Endothelial cell of umbilical vein (primary cell): ENCODE measurements at places on chromosomes 1 and 21. TPM values are rescaled to one million over a fixed set of nuclear protein-coding genes. Genes with fewer than 3 reads are reported as not detected.

- DNase-seq: no peak
Observed at GRCh38 chr1:190578526-190578925, 100.9 kb upstream of the BRINP3 start.

- DNase-seq: no peak
Observed at GRCh38 chr1:62045574-62045973, 149.1 kb upstream of the L1TD1 start.

- no peak for DNase-seq
Observed at GRCh38 chr21:20301395-20301794, 696.8 kb upstream of the NCAM2 start.

GRCh38 chr1:240611228-240611618 lies 732 bp downstream of the GREM2 start:
- DNase-seq: no peak

DNA sequence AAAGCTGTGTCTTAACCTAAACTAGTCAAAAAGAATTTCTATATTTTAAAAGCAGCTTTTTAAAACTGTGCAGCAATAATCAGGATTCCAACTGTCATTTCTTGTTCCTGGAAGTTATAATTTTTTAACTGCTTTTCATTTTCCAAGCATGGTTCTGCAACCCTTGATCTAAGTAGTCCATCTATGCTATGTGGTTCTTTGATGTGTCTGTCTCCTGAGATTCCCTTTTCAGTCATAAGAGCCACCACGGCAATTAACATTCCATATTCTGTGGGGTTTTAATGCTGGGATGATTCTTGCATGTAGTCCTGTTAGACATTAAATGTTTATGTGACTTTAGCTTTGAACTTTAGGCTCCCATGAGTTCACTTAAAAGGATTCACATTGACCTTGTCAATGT lies 220.4 kb downstream of the TPR start:
- DNase-seq: no peak

GRCh38 chr21:45816794-45817193 lies 164.8 kb upstream of the COL6A1 start:
- DNase-seq: no peak

GRCh38 chr1:150976879-150977694 lies 2.5 kb upstream of the CERS2 start:
- DNase-seq: peak; percentile 80

- DNase-seq: no peak
Observed at GRCh38 chr1:212716161-212716560, 16.5 kb upstream of the BATF3 start.

GRCh38 chr1:164604541-164604940 lies 45.6 kb downstream of the PBX1 start:
- DNase-seq: no peak

- peak; percentile 79 for DNase-seq
Observed at GRCh38 chr1:161098210-161099068, at the start of gene KLHDC9. Gene KLHDC9 (plus strand): TSS chr1:161098361. CDS start chr1:161098536, 175 bp downstream.

DNA sequence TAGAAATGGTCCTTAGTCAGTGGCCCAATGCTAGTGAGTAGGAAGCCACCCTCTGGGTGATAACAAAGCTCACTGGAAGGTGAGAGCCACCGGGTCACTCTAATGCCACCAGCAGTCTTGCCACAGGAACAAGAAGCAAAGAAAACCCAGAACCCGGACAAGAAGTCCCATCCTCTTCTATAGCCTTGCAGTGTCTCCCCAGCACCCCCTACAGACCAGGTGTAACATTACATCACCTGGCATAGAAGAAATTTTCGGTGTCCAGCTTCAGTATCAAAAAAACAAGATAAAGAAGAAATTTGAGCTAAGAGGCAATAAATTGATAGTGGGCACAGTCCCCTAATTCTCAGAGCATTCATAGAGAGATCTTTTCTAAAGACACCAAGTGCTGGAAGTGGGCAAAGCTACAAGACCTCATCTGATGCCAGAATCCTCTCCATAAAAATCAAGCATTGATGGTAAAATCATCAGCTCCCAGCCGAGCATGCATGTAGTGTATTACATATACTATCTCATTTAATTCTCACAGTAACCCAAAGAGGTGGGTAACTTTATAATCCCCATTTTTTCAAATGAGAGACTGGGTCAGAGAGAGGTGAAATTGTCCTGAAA lies 491.0 kb downstream of the MATN1 start:
- no peak for DNase-seq

- no peak for DNase-seq
Observed at GRCh38 chr1:204756811-204757210, 71.3 kb upstream of the LRRN2 start.

GRCh38 chr1:51962486-51963356 lies 27.8 kb downstream of the RAB3B start:
- peak; percentile 17 for DNase-seq

DNA sequence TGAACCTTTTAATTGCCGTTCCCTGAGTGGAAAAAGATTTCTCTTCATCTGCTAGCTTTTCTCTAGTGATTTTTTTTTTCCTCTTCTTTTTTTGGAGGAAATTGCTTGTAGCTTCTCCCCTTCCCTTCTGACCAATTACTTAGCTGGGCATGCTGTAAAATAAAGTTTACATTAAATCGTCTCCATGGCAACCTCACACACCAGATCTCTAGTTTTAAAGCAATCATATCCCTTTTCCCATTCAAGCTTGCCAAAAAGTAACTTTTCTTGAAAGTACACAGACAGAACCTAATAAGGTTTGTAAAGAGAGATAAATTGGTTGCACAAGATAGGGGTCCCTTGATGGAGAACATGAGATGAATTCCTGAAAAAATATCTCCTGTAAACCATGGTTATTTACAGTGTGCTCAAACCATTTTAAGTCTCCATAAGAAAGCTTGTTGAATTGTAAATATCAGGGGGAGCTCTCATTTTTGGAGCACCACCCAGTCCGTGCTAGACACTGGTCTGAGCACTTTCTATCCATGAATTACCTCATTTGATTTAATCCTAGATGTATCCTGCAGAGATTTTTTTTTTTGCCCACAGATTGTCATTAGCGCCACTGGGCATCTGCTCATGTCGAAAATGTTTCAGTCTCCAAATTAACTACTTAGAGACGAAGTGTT lies 32.6 kb upstream of the HTR1D start:
- DNase-seq: peak; percentile 40

GRCh38 chr1:19003371-19004290 lies 47.2 kb upstream of the IFFO2 start:
- no peak for DNase-seq

GRCh38 chr1:99751877-99752504 lies 14.4 kb downstream of the FRRS1 start:
- DNase-seq: no peak

DNA sequence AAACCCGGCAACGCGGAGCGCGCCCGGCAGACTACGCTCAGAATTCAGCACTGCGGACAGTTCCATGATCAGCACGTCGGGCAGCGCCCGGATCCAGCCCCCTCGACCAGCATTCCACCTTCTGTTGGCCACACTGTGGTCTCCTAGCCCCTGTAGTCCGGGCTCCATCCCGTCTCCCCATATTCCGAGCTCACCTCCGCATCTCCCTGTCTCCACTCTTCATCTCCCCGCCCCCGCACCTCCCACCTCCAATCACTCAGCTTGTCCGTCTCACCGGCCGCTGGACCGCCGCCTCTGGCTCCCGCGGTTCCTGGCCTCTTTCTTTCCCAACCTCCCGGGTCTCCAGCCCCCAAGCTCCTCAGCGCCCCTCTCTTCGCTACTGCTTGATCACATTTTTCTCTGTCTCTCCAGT lies 500 bp downstream of the EPHA10 start:
- DNase-seq: peak; percentile 21

The C1orf167 gene
- total RNA-seq: not detected in 2 replicates

The FCGR1A gene
- total RNA-seq: not detected in 2 replicates

The ADGRB2 gene
- 1.5 and 3.1 TPM in 2 replicates for total RNA-seq

The LCE1C gene
- total RNA-seq: not detected in 2 replicates

The FMO1 gene
- total RNA-seq: not detected in 2 replicates

The INTS11 gene
- 127 and 132 TPM in 2 replicates for total RNA-seq

The PKP1 gene
- total RNA-seq: not detected in 2 replicates
